OCI-M1 (cell line): ENCODE measurements at places on chromosomes 7 and 10.

DNA sequence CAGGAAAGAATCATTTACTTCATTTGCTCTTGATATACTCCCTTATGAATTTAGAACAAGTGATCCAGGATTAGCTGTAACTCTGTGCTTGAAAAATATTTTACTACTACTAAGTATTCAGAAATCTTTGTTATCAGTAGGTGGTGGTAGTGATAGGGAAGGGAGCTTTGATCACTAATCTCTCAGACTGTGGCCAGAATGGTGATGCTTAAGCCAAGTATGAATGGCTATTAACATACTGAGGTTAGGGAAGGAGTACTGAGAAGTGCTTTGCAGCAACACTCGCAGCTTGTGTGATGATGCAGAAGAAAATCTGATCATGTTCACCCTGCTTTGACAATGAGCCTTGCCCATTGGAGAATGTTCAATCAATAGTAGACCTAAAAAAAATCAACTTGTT lies 29.3 kb downstream of the AP3M1 start:
- no peak for DNase-seq

DNA sequence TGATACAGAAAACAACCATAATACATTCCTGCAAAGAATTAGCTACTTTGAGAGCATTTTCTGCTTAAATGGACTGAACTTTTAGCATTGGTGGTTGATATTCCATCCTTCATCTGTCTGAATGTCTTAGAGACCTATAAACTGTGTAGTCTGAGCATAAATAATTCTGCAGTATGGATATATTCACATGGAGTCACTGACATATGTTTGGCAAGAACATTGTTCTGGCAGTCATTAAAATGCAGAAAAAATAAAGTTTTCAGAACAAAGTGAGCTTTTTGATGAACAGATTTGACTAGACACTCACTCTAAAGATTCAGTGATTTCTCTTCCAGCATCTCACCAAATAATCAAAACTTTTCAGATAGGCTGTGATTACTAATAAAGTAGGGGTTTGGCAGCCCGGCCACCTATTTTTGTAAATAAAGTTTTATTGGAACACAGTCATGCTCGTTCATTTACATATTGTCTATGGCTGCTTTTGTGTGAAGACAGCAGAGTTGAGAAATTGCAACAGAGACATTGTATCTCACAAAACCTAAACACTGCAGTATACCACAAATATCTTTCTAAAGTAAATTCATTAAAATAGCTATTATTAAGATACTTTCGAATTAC lies 44.1 kb upstream of the RAPGEF5 start:
- no peak for DNase-seq

- DNase-seq: no peak
These were observed 19.5 kb upstream of the GRIFIN start for GRCh38 chr7:2495418-2496299.

GRCh38 chr7:151993977-151994676 lies 31.3 kb upstream of the GALNT11 start:
- DNase-seq: no peak

DNA sequence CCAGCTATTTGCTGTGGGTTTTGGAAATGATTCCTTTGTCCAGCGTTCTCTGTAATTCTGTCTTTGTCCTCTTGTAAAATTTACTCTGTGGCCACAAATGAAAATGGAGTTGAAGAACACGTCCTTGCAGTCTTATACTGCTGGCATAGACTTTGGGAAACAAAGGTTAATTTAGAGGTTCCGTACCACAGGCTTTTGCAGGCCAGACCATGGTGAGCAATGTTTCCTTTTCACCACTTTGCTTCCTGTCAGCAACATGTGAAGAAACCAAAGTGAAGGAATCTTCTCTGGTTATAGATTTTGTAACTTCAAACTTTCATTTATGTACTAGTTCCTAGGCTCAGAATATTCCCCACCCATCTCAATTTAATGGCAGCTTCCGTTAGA lies 488.5 kb downstream of the MDFIC start:
- DNase-seq: no peak

DNA sequence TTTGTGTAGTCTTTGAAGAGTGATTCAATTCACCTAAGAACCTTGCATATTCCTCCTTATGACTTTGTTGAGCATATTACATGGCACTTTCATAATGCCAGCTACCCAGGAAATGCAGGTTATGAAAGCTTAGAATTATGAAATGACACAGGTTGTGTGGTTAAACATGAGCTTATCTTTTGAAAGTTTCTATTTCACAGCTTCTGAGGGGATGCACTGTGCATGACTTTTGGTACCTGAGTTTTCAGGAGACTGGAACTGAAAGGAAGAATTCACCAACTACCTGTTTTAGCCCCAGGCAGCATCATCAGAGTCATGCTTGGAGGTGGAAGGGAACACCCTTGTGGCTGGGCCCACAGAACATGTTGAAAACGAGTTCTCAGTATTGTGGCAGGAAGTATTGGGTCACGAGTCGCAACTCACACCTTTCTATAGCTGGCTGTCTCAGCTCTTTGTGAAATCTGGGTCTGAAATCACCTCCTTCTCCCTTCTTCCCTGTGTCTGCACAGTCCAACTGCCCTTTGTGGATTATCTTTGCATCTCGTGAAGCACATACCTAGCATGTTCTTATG lies 228.2 kb downstream of the PTEN start:
- DNase-seq: peak; percentile 55
